ENCODE measurements at places on chromosomes 1 and 21.

GRCh38 chr21:45367402-45368351, 37.3 kb upstream of the COL18A1 start:
- no peak for DNase-seq

GRCh38 chr1:145990249-145990855, 6.0 kb downstream of the TXNIP start:
- no peak for DNase-seq

GRCh38 chr1:226404063-226404903, 3.6 kb downstream of the PARP1 start:
- DNase-seq, result no peak

GRCh38 chr1:18109058-18109755, 1.6 kb downstream of the IGSF21 start:
- no peak for DNase-seq

- DNase-seq, result no peak
Observed at GRCh38 chr1:12572522-12572921, 45.5 kb downstream of the DHRS3 start.
